Activated CD4-positive, alpha-beta T cell treated with anti-CD3 and anti-CD28 coated beads for 4 hours (primary cell): ENCODE measurements at places on chromosomes 12 and 14.

- DNase-seq = no peak
Measured at GRCh38 chr12:93908264-93908663, 231.1 kb downstream of the CRADD start.

DNA sequence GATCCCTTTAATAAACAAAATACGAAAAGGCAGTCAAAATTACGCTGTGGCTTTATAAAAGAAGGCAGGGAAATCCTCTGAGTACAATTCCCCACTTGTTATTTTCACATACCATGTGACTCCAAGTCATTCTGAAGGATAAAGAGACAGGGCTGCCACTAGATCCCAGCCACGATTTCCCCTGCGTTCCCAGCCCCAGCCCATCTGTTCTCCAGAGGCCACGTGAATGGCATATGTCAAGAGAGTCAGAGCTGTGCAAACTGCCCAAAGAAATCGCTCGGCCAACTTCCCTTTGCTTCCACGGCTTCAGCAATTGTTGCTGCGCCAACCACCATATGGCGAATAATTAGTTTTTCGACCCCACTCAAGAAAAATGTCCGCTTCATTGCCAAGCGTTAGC lies 161.3 kb downstream of the C12orf42 start:
- no peak for DNase-seq

DNA sequence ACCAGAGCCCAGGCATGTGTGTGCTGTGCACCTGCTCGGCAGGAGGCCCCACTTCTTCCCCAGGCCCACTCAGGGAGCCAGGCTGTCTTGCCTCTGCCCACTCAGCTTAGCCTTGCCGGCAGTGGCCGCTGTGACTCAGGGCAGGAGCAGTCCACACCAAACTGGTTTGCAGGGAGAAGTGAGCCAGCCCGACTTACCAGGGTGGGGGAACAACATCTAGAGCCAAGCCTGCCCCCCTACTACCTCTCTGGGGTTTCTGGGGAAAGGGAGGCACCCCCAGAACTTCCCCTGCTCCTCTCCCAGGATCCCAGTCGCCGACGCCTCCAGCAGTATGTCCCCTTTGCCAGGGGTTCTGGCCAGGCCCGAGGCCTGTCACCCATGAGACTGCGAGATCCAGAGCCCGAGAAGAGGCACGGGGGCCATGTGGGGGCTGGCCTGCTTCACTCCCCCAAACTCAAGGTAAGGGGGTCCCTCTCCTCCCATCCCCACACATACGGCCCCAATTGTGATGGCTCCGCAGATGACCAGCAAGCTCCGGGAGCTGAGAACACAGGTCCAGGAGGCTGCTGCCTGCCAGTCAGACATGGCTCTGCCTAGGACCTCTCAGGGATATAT lies 3.0 kb downstream of the PLEKHG6 start:
- no peak for DNase-seq

- no peak for DNase-seq
Measured at GRCh38 chr14:26598081-26598671, 343 bp upstream of the NOVA1 start.

DNA sequence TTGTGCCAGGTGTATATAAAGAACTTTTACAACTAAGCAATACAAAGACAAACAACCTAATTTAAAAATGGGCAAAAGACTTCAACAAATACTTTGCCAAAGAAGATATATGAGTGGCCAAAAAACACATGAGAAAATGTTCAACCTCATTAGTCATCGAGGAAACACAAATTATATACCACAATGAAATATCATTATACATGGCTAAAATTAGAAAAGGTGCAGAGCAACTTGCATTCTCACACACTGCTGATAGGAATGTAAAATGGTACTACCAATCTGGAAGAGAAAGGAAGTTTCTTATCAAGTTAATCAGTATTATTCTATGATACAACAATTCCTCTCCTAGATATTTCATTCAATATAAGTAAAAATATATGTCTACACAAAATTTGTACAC lies 131.6 kb upstream of the FRMD6 start:
- no peak for DNase-seq

GRCh38 chr14:70576891-70577290 lies 23.6 kb downstream of the MED6 start:
- no peak for DNase-seq

DNA sequence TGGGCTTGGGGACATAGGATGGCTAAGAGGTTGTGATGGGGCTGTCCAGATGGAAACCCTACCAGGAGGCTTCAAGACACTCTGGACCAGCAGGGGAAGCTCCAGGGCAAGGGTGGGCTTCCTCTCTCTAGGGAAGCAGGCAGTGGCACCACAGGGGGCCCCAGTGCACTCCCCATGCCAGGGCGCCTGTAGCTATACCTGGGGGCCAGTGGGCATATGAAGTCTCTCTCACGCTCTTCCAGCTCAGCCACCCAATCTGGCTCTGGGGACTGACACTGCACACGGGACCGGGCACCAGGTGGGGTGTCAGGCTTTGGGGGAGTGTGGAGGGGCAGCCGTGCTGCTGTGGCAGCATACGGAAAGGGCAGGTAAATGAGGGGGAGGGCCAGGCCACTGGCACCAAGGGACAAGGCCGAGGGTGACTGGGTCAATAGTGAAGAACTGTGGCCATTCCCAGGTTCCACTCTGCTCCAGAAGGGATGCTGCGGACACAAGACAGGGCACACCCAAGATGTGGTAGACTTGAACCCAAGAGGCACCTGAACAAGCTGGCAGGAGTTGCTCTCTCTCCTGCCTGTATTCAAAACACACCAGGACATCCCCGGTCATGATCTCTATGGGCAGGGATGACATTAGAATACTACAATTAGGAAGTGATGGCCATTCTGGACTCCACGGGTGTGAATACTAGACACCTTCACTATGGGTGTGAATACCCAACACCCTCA lies 27.5 kb downstream of the RFLNA start:
- DNase-seq = no peak

DNA sequence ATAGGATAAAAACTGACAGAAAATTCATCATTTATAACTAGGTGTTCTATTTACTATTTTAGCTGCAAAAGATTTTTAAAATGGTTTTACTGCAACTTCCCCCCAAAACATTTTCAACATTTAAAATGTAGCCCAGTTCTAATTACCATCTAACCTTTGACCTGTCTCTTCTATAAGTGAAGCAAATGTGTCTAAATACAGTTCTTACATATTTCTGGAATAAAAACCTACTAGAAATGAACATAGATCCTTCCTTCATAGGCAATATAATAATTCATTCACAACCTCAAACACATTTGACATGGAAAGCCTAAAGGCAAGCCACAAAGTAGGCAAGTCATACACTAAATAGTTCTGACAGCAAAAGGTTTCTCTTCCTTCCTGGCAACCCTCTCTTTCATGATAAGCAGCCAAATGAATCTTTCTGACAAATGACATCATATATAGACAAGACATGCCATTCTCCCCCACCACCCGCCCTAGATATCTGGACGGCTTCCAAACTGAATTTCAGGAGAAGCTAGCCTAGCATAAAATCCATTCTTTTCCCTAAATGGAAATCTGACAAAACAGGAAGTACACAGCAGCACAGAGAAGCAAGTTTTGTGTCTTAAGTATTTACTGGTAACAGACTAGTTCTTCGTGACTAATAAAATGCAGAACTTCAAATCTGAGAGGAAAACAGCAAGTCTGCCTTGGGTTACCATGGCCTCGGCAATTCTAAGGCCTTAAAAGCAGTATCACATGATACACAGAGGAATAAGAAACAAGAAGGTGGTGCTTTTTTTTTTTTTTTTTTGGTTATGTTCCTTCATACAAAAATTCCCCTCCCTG lies 17.2 kb upstream of the ARID4A start:
- DNase-seq = peak; percentile 29

GRCh38 chr12:57460841-57461275 lies 1.3 kb downstream of the GLI1 start:
- no peak for DNase-seq

DNA sequence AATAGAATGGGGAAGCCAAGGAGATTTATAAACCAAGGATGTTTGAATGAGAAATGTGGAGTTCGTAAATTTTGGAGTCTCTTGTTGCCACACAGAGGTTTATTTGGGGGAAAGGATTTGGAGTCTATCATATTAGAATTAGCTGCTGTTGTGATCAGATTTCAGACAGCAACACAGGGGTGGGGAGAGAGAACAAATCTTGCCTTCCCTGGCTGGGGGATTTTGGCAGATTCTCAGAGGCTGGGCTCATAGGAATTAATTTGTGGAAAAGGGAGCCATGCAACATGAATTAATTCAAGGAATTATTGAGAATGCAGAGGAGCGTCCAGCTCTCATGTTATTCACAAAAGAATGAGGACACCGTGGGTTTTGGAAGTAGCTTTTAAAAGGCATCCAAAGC lies 73.9 kb upstream of the PRMT8 start:
- DNase-seq = no peak

DNA sequence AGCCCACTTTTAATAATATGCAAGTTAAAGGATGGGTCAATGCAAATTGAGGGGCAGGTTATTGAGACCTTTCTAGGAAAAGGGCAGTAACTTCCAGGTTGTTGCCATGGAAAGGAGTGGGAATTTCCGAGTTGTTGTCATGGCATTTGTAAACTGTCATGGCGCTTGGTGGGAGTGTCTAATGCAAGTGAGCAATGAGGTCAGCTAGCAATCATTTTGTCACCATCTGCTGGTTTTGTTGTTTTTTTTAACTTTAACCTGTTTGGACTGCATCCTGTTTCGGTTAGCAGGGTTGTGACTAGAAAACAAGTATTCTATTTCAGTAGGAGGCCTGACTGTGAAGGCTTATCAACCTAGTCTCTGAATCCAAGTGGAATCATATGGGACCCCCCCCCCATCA lies 85.8 kb upstream of the TSPAN11 start:
- DNase-seq = no peak

GRCh38 chr14:56004786-56005185 lies 113.4 kb upstream of the PELI2 start:
- DNase-seq = peak; percentile 3

DNA sequence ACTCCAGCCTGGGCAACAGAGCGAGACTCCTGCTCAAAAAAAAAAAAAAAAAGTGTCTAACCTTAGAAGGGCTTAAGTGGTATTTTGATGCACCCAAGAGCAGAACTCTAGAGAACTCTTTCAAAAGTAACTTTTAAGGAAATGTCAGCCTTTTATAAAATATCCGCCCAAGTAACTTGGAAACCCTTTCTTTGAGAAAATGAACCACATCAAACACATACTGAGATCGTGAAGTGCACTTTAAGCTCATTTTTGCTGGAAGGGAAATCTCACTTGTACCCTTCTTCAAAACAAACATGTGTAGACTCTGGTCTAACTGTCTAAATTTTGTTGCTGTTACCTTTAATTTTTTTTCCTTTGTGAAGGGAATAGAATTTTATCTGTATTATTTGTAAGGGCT lies 5.5 kb downstream of the C12orf56 start:
- no peak for DNase-seq

GRCh38 chr12:55663391-55663790 lies 26.7 kb downstream of the OR10P1 start:
- no peak for DNase-seq

DNA sequence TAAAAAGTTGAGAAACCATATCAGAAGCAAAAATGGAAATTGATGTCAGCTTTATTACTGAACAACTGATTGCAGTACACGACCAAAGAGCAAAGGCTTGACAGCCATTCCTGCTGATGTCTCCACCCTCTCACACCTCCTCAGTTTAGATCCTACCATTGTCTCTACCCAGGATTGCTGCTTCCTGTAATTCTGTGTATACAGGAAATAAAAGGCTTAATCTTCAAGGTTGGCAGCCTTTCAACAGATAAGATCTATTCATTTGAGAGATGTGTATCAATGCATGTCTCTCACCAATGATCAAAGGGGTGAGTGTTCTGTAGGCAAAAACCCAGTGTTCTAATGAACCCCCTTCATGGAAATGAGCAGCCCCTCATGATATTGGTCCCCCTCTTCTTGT lies 27.0 kb downstream of the SLCO1C1 start:
- no peak for DNase-seq

GRCh38 chr12:73221836-73222235 lies 949.7 kb downstream of the TRHDE start:
- DNase-seq = no peak

DNA sequence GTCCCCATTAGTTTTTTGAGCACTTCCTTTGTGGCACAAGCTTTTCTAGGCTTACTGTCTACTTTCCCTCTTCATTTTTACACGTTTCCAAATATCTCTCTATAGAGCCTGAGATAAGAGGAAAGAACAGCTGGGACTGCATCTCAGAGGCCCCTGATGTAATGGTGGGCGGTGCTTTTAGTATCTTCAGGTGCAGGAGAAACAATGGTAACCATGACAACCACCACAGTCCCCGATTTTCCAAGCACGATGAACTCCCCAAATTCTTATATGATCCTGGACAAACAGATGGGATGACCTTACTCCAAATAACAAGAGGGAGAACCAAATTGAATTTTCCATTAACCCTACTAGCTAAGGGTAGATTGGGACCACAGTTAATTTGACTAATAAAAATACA lies 103.3 kb downstream of the AEBP2 start:
- DNase-seq = no peak

- peak; percentile 69 for DNase-seq
Measured at GRCh38 chr14:75577729-75578101, 705 bp upstream of the FLVCR2 start.

DNA sequence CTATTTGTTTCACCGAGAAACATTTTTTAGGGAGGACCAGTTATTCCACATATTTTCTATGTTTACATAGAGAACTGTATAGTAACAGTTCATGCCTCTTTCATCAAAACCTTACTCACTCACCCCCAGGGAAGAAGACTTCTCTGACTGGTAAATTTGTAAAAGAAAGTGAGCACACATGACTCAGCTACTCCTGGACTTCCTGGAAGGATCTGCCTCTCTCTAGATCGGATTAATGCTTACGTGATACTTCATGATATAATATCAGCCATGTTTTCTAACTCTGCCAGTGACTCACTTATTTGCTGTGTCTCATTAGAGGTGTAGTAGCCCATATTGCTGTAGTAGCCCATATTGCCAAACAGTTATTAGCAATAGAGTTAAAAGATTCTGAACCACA lies 494.3 kb upstream of the ATXN7L3B start:
- no peak for DNase-seq

- no peak for DNase-seq
Measured at GRCh38 chr12:58143498-58143995, 202.2 kb downstream of the ATP23 start.

DNA sequence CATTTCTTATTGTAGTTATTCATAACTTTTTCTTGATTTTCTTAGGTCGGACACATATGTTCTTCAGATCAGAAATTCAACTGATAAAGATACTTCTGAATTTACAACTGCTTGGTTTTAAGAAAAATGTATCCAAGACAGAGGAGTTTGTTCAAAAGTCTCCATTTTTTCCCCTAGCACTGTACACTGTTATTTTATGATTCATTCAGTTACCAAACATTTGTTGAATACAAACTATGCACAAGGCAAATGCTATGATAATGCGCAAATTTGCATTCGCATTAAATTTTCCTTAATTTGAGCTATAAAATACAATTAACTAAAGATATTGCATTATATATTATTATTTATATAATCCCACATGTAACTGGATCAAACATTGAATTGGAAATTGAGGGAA lies 10.1 kb upstream of the PLEKHA5 start:
- no peak for DNase-seq

- DNase-seq = no peak
Measured at GRCh38 chr14:70890826-70891659, 16.2 kb upstream of the PCNX1 start.
